ENCODE measurements at places on chromosomes 12 and 14. TPM values are rescaled to one million over a fixed set of nuclear protein-coding genes. Genes with fewer than 3 reads are reported as not detected.

TPCN1 gene
- total RNA-seq = 46.9 TPM

FGF23 gene
- not detected for total RNA-seq

PLEKHD1 gene
- 2.0 TPM for total RNA-seq

MEG3 gene
- total RNA-seq = 45.2 TPM

DNA sequence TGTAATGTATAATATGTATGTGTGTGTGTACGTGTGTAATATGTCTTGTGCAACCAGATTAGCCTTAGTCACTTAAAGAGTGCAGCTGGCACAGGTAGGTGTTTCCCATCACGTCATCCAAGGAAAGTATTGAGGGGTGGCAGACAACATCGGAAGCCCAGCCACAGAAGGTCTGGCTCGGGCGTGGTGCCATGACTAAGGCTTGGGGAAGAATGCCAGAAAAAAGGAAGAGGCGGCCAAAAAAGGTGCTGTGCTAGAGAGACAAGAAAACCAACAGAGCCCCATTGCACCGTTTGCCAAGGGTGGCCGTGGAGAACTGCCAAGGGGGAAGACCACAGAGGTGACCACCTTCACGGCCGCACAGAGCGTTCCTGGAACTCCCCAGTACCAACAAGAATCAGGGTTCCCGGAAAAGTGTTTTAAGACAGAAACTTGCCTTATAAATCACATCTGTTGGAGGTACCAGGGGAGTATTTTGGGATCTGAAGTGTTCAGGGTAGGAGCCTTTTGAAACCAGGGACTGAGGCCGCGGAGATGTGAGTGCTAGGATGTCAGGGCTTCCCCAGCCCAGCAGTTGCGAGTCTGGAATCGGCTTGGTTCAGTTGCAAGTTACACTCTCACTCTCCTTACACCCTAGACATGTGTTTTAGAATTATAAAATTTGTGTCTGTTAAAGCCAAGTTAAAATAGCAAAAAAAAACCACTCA lies 131.2 kb upstream of the DYRK2 start:
- H3K27ac ChIP-seq = no peak overlapping the region
- H3K4me1 ChIP-seq = no peaks in the 10 kb centered on the region
- DNase-seq = peak; percentile 65
- no peak overlapping the region for H3K4me3 ChIP-seq
- no peaks in the 10 kb centered on the region for H3K27me3 ChIP-seq

DNA sequence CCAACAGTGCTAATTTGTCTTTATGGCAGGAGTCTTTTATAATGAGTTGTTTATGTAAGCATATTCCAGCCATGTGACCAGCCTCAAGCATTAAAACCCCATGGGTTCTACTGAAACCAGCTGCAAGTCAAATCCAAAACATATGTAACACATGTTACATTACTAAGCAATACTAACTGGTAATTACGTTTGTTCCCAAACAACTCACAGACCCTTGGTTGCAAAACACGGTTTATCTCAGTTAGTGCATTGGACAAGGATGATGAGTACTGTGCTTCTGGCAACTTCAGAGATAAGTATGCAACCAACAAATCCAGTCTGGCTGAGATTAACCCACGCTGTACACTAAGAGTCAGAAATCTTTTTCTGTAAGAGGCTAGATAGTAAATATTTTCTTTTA lies 110.1 kb upstream of the FAR2 start:
- no peaks in the 10 kb centered on the region for H3K36me3 ChIP-seq
- H3K27ac ChIP-seq = no peak overlapping the region
- DNase-seq = no peak
- no peaks in the 10 kb centered on the region for H3K27me3 ChIP-seq

- no peaks in the 10 kb centered on the region for H3K4me1 ChIP-seq
- no peak for DNase-seq
- no peaks in the 10 kb centered on the region for H3K36me3 ChIP-seq
- H3K27me3 ChIP-seq = no peaks in the 10 kb centered on the region
- no peak overlapping the region for H3K4me3 ChIP-seq
Measured at GRCh38 chr12:131345521-131346436, 365.1 kb upstream of the SFSWAP start.

- H3K4me3 ChIP-seq = no peak overlapping the region
- no peaks in the 10 kb centered on the region for H3K27me3 ChIP-seq
- H3K27ac ChIP-seq = no peak overlapping the region
- DNase-seq = no peak
- H3K36me3 ChIP-seq = no peaks in the 10 kb centered on the region
Measured at GRCh38 chr12:92300777-92301176, 155.1 kb upstream of the BTG1 start.

- no peak overlapping the region for H3K4me3 ChIP-seq
- no peaks in the 10 kb centered on the region for H3K27me3 ChIP-seq
- H3K36me3 ChIP-seq = no peaks in the 10 kb centered on the region
- no peak for DNase-seq
- H3K27ac ChIP-seq = no peak overlapping the region
Measured at GRCh38 chr14:60933920-60934655, 46.8 kb downstream of the TRMT5 start.

- H3K27me3 ChIP-seq = no peaks in the 10 kb centered on the region
- DNase-seq = no peak
- H3K4me3 ChIP-seq = no peak overlapping the region
Measured at GRCh38 chr12:49885118-49885517, 18.6 kb downstream of the FAIM2 start.

DNA sequence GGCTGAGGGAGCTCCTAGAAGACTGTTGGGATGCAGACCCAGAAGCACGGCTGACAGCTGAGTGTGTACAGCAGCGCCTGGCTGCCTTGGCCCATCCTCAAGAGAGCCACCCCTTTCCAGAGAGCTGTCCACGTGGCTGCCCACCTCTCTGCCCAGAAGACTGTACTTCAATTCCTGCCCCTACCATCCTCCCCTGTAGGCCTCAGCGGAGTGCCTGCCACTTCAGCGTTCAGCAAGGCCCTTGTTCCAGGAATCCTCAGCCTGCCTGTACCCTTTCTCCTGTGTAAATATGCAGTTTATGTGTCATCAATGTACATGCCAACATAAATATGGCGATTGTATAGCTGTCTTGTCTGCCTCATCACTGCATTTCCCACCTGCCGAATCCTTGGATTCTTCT lies 7.5 kb downstream of the AMHR2 start:
- H3K27ac ChIP-seq = no peak overlapping the region
- no peak overlapping the region for H3K4me3 ChIP-seq
- H3K27me3 ChIP-seq = no peaks in the 10 kb centered on the region
- H3K4me1 ChIP-seq = no peaks in the 10 kb centered on the region
- DNase-seq = no peak

DNA sequence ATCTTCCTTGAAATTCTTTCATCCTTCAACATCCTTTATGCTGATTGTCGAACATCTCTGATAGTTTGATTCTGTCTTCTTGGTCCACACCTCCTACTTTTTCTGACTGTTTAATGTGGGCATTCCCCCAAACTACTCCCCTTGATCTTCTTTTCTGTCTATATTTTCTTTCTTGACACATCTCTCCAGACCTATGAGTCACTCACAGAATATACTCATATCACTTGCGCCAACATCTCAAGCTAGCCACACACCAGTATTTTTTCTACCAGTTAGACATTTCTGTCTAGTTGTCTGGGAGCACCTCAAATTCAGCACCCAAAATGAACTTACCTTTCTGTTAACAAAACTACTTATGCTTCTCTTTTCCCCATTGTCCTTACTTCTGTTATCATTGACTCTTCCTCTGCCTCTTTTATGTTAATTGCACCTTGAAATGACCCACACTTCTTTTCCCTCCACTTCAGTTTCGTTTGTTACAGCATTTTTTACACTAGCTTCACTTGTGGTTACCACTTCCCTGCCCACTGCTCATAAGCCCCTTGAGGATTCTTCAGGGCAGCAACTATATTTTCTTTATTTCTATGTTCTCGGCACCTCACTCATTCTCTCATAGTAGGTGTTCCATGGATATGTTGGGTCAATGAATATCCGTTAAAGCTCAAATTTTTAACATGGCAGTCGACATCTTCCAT lies 33.5 kb downstream of the TSHR start:
- no peak for DNase-seq
- H3K4me3 ChIP-seq = no peak overlapping the region
- no peaks in the 10 kb centered on the region for H3K4me1 ChIP-seq
